NCI-H345 (cell line): ENCODE measurements at places on chromosomes 5 and 9.
A peak's percentile ranks its signal among the peaks of the same experiment; 100 is the strongest.

DNA sequence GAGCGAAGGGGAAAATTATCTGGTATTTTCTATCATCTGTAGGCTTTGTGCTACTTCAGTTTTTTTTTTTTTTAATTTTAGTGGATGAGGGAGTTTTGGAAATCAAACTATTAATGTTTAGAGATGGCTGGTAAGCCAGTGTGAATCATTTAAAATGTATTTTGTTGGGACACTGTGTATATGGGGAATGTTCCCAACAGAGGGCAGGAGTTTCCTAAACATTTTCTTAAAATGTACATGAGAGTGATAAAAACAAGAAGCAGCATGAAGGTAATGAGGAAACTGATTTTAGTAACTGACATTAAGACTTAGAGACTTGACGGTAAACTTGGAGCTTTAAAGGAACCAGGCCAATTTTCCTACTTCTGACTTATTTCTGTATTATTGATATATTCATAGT is 68.2 kb upstream of the ITGA2 start:
- no peak for DNase-seq

- peak; percentile 62 for DNase-seq
Measured at GRCh38 chr9:128494108-128494745, 10.3 kb upstream of the GLE1 start.

GRCh38 chr5:176875783-176876505 is 23.2 kb downstream of the HK3 start:
- no peak for DNase-seq

GRCh38 chr5:69030358-69031062 is 63.3 kb upstream of the SLC30A5 start:
- peak; percentile 24 for DNase-seq

GRCh38 chr5:85030316-85031084 is 645.8 kb upstream of the EDIL3 start:
- DNase-seq = no peak

DNA sequence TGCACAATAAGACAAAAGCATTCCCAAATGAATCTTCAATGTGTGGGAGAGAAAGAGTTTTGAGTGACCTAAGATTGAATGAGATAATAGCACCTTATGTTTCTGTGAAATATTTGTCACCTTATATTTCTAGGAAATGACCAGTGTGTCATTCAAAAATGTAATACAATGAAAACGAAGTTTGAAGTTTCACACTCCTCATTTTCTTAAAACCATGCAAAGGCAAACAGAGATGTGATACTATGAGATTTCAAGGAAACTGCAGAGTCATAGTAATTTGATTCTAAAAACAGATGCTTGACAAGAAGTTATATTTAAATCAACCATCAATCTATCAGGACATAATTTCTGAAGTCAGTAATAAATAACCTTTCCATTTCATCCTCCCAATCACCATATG is 13.6 kb upstream of the ABCA1 start:
- DNase-seq = no peak

GRCh38 chr9:21097817-21098216 is 20.1 kb upstream of the IFNB1 start:
- DNase-seq = no peak

DNA sequence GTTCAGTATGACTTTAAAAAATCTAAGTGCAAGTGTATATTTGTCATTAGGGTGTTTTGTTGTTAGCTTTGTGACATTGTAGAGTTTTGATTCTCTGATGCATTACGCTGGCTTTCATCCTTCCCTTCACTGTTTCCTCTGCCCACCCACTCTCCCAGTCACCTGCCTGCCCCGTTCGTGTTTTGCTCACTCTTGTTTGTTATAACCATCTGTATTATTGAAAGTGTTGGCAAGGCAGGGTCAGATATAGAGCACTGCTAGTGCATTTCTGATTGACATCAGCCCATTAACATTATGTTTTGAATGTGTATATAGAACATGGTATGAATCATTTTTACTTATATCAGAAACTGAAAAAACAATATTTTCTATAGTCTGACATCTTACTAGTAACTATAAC is 27.3 kb downstream of the SCGB3A1 start:
- DNase-seq = no peak

DNA sequence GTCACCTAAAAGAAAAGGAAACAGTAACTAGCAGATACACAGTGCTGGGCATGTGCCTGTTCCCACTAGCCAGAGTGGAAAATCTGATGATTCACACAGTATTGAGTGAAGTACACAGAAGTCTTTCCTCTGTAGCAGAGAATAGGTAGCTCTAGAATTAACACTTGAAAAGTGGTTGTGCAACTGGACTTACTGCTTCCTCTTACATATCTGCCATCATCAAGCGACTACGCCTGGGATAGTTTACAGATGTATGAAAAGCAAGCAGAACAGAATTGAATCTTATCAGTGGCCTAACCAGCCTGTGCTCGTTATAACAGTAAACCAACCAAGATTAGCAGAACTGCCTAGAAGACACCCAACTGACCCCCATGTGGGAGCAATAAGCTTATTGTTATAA is 130.6 kb downstream of the DTWD2 start:
- DNase-seq = no peak
